Mucosa of gallbladder (tissue), 1 donor: ENCODE measurements at places on chromosomes 5 and 9. TPM values are rescaled to one million over a fixed set of nuclear protein-coding genes. Genes with fewer than 3 reads are reported as not detected.

The IL17B gene
- 0.52 TPM for total RNA-seq

GRCh38 chr9:108551030-108551841 is 304.6 kb downstream of the ACTL7B start:
- DNase-seq = no peak

DNA sequence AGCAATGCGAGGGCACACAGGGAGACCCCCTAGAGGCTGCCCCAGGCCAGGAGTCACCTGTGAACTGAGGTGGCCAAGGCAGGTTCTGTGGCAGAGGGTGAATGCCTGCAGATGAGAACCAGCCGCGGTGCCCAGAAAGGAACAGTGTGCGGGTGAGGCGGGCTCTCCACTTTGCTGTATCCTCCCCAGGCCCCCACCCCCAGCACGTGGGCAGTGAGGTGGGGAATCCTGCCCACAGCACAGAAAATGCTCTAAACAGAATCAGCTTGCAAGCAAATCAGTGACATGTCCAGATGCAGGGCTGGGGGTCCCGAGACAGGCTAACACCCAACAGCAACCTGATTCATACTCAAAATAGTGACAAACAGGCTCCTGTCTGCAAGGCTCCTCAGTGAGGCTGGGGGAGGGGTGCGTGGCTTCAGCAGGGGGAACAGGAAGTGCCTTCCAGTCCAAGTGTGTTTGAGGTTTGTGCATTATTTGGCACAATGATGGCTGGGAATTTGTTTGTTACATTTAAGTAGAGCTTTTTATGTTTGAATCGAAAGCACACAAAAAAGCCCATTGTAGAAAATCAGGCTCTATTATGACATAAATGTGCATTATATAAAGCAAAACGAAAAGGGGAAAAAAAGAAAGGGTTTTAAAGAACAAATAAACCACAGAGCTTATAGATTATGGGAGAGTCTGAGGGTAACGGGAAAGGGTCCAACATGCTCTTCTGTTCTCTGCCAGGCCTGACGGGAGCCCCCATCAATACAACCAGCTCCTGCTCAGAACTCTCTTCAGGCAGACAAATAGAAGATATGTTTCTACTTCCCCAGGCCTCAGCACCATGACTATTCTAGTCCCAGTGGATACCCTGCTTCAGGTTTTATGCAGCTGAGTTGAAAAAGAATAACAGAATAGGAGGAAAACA is 201.3 kb downstream of the HSD17B3 start:
- DNase-seq = no peak

The C9orf153 gene
- 0.23 TPM for total RNA-seq

- no peak for DNase-seq
Observed at GRCh38 chr9:748861-749497, 92.5 kb upstream of the DMRT1 start.

DNA sequence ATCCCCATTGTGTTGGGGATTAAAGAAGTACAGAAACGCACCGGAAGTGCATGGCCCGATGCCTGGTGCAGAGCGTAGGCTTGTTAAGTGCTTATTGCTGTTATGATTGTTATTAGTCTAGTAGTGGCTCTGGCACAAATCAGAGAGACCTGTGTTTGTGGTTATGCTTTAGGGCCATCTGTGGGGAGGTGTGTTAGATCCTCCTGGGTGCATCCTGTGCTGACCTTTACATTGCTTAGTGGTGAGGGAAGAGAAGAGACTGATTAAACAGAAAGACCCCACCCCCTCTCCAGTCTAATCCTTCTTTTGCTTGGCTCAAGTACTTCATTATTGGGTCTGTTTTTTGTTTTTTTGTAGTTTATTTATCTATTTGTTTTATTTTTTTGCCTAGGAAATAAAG is 112.7 kb upstream of the SPRY4 start:
- no peak for DNase-seq

GRCh38 chr9:115369322-115369957 is 251.5 kb upstream of the TNC start:
- no peak for DNase-seq

The SPINK4 gene
- total RNA-seq = 2.5 TPM
